ENCODE measurements at places on chromosomes 16 and 17.

- DNase-seq = no peak
These were observed 243.9 kb upstream of the RBFOX1 start for GRCh38 chr16:7088711-7089110.

DNA sequence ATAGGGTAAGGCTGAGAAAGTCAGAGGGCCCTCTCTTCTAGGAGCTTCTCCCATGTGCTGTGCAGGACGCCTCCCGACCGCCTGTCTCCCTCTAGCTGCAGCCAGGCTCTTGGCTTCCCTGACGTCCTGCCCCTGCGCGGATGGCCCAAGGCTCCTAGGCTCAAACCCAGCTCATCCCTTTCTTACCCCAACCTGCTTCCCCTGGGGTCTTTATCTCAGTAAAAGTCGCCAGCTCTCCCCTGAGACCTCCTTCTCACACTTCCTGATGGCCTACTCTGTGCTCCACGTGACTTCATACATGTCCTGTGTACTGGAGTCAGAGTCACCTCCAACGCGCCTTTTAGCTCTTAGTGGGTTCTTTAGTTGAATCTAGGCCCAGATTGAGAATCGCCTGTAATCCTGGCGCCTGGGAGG lies 1.1 kb upstream of the ZNF747 start:
- peak; percentile 33 for DNase-seq

DNA sequence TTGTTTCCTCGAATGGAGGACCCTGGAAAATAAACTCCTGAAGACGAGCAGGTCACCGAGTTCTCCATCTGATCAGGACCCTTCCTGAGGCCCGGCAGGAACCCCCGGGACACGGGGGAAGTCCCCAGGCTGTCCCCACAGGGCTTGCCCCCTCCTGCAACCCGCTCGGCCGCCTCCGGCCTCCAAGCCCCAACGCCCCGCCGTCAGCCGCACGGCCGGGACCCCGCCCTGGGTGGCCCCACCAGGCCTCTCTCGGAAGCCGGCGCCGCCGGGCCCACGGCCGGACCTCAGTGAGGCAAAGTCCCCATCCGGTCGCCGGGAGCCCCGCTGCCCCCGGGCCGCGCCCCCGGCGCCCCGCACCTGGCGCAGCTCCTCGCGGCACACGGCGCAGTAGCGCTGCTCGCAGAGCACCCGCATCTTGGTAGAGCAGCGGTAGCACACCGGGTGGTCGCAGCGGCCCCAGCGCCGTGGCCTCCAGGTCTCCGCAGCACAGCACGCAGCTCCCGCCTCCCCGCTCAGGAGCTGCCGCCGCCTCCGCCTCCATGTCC lies 383 bp downstream of the ZNF598 start:
- DNase-seq = no peak

DNA sequence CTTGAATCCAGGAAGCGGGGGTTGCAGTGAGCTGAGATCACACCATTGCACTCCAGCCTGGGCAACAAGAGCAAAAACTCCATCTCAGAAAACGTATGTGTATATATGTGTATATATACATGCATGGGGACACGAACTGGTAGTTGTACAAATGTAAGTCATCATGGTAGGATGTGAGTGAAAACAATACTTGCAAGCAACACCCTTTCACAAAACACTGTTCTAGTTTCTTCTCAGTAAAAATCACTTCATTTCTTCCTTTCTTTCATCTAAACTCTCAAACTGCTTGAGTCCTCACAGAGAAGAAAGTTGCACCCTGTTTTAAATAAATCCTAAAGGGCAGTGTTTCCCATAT lies 51.8 kb downstream of the METTL16 start:
- no peak for DNase-seq

GRCh38 chr17:27218719-27219488 lies 75.0 kb upstream of the WSB1 start:
- no peak for DNase-seq

- no peak for DNase-seq
These were observed 158.0 kb downstream of the SEC14L1 start for GRCh38 chr17:77298811-77299210.

GRCh38 chr16:49068224-49068623 lies 213.4 kb downstream of the CBLN1 start:
- no peak for DNase-seq

- no peak for DNase-seq
These were observed 6.7 kb downstream of the CCL2 start for GRCh38 chr17:34261568-34262337.

DNA sequence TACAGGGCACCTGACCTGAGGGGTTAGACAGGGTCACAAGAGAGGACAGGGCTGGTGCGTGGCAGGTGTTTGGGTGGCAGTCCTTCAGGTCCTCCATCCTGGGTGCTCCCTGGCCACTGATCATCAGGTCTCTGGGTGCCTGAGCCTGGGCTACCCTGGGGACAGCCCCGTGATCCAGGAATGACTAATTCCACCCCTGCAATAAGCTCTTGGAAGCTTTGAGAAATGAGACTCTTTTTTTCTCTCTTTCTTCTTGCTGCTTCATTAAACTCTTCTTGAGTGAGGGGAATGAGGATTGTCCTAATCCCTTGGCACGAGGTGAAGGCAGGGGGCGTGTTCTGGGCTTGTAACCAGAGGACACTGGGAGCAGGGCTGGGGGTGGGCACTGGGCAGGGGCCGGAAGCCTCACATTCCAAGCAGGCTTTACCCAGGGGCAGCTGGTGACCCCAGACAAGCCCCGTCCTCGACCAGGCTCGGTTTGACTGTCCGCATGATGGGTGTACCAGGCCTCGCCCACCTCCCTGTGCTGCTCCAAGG lies 21.4 kb upstream of the SPNS2 start:
- DNase-seq = no peak

GRCh38 chr17:19281161-19281560 lies 44.0 kb downstream of the EPN2 start:
- DNase-seq = no peak

- DNase-seq = no peak
These were observed 6.4 kb downstream of the TP53I13 start for GRCh38 chr17:29574732-29575510.

DNA sequence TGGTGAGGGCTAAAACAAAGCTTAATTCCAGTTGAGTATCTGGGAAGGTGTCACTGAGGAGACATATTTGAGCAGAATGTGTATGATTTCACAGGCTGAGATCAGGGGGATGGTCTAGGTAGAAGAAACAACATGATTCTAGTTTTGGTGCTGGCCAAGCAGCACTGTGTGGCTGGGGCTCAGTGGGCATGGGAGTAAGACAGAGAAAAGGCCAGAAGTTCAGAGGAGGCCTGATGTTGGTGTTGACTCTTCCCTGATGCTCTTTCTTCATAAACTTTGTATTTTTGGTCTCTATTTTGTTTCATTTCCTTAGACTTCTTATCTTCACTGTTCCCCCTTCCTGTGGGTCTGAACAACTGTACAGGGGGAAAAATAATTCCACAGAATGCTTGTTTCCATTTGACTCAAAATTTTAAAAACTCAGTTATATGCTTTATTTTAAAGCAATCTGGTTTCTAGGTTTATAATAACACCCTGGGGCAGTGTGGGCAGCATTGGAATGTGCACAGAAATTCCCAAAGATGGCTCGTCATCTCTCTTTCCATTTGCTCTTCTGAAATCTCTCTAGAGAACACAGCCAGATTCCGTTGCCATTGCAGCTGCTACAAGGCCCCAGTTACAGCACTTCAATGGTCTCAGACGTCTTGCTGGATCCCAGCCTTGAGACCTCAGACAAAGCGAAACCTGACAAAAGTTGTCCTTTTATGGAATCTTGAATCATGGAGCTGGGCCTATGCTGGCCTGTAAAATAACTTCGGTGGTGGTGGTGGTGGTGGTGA lies 68.3 kb downstream of the SNX11 start:
- DNase-seq = no peak

GRCh38 chr17:77382966-77383612 lies 242.3 kb downstream of the SEC14L1 start:
- DNase-seq = no peak

- no peak for DNase-seq
These were observed at the start of gene ADAD2 for GRCh38 chr16:84190731-84191388. Gene ADAD2 (plus strand): TSS chr16:84191157. CDS start chr16:84191231, 74 bp downstream.

DNA sequence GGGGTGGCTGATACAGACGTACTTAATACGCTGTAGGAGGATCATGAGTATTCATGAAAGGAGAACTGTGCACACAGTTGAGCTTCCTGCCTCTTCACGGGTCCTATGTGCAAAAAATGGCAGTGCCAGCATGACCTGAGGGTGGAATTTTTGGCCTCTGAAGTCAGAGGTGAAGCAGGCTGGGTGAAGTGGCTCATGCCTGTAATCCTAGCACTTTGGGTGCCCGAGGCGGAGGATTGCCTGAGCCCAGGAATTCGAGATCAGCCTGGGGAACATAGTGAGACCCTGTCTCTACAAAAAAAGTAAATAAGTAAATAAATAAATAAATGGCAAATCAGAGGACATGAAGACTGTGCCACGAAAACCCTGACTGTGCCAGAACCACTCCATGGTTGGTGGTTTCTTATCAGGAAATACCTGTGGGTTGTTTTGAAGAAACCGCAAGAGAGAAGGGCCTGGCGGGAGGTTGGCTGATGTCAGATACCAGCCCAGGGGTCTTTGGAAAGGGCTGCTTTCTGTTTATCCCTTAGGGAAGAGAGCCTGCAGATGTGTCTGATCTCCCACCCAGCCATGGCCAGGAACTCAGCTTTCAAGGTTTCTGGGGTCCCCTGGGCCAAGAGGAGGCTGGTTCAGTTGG lies 3.4 kb downstream of the ASPSCR1 start:
- no peak for DNase-seq

DNA sequence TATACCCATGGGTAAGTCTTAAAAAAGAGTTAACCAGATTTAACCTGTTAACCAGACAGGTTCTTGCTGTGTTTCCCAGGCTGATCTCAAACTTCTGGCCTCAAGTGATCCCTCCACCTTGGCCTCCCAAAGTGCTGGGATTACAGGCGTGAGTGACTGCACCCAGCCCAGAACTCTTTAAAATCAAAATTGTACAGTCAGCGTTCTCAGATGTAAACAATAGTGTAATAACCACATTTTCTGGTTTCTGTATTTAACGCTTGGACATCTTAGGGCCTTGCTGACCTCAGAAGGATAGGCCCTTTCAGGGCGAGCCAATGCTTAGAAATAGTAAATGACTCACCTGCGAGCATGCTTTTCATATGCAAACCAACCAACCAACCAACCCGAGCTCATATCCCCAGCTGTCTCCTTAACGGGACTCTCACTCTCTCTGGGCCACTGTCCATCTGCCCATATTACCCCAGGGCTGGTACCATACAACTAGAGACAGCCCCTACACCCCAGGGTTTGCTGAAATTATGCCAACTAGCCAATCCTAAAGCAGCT lies 415.0 kb upstream of the XYLT1 start:
- DNase-seq = no peak

GRCh38 chr17:48593840-48594537 lies 410 bp upstream of the HOXB5 start:
- DNase-seq = peak; percentile 79

- no peak for DNase-seq
These were observed 80.4 kb upstream of the ERCC4 start for GRCh38 chr16:13839577-13839976.

DNA sequence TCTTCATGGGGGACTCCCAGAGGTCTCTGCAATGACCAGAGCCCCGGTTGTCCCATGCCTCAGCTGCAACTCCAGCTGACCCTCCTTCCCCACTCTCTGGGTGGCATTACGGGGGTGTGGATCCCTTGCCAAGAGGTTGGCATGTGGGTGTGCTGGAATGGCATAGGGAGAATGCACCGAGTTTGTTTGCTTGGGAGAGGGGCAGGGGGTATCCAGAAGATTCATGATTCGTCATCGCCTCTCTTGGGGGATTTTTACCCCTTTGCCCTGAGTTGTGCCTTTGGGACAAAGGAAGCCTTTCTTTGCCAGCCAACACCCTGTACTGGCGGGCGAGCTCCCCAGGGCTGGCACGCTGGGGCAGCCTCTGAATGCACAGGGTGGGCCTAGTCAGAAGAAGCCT lies 6.5 kb downstream of the ERBB2 start:
- no peak for DNase-seq

DNA sequence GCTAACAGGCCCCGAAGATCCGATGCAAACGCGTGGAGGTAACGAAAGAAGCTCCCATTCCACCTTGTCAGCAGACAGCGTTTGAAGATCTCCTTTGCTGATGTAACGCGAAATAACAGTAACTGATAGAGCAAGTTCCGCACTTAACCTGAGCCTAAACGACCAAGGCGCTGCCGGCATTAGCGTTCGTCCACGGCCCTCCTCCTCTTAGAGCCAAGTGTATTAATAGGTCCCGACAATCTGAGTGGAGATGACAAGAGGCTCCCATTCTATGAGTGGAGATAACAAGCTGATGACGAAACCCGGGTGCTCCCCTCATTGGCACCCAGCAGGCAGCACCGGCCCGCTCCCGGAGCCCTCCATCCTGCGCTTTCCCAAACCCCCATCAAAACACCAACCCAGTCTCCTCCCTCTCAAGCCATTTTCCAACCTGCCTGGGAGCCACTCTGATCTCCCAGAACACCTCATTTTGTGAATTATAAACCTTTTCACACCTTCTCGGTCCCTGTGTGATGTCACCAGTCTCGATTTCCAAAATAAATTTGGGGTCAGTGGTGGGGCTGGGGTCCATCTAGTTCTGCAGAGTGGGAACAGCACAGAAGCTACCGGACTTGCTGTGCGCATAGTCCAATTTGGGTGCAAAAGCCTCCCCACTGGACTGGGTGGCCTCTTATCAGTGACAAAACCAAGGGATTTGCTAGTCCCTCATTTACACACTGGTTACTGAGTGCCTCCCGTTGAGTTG lies 35.4 kb upstream of the ARL4D start:
- DNase-seq = peak; percentile 22

DNA sequence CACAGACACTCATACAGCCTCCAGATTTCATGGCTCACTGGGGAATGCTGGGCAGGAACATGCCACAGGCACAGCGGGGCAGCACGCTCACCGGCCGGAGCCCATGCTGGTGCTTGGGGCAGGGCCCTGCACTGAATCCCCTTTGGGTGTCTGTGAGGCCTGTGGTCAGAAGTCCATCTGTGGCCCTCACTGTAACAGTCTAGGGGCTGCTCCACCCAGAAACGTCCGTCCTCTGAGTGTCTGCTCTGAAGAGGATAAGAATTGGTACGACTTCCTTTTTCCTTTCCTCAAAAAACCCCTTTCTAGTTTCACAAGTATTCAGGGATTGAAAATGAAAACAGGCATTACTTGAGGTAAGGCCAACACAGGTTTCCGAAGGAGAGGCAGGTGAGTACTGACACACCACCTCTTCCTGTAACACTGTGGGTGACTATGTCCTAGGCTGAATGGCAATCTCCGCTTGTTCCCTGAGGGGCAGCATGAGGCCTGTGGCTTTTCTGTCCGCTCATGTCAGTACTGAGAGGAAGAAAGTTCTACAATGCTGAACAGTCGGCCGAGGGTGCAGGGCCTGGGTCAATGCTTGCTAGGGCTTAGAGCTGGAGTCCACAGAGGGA lies 42.5 kb downstream of the TMEM11 start:
- no peak for DNase-seq
